ENCODE measurements at places on chromosomes 11 and 22.

DNA sequence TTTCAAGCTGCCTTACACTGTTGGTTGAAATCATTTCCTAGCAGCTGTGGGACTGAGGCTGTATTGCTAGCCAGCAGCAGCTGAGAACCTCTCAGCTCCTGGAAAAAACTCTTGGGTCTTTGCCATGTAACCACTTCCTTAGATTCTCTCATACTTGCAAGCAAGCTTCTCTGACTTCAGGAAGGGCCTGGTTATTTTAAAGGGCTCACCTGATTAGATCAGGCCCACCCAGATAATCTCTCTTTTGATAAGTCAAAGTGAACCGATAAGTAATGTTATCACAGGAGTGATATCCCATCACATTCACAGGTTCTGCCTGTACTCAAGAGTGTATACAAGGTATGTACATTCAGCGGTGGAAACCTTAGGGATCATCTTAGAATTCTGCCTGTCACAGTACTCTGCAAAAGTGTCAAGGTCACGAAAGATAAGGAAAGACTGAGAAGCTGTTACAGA lies 7.4 kb upstream of the CLPB start:
- DNase-seq = no peak

- DNase-seq = no peak
These were observed 2.6 kb upstream of the P2RY6 start for GRCh38 chr11:73269459-73270015.

DNA sequence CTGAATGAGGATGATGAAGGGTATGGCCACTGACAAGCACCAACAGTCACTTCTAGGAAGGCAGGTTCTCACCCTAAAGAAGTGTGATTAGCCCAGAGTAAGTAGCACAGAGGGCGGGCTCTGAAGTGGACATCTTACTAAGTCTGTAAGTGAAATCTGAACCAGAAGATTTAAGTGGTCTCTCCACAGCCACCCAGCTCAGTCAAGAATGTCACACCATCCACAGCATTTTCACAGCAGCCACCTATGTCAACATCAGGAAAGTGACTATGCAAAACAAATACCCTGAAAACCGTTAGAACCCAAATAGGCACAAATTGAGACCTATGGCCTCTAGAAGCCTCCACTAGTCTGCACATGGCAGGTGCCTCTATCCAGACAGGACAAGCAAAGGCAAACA lies 23.0 kb upstream of the STK33 start:
- DNase-seq = no peak

- no peak for DNase-seq
These were observed 5.0 kb downstream of the ZP1 start for GRCh38 chr11:60872124-60872960.

DNA sequence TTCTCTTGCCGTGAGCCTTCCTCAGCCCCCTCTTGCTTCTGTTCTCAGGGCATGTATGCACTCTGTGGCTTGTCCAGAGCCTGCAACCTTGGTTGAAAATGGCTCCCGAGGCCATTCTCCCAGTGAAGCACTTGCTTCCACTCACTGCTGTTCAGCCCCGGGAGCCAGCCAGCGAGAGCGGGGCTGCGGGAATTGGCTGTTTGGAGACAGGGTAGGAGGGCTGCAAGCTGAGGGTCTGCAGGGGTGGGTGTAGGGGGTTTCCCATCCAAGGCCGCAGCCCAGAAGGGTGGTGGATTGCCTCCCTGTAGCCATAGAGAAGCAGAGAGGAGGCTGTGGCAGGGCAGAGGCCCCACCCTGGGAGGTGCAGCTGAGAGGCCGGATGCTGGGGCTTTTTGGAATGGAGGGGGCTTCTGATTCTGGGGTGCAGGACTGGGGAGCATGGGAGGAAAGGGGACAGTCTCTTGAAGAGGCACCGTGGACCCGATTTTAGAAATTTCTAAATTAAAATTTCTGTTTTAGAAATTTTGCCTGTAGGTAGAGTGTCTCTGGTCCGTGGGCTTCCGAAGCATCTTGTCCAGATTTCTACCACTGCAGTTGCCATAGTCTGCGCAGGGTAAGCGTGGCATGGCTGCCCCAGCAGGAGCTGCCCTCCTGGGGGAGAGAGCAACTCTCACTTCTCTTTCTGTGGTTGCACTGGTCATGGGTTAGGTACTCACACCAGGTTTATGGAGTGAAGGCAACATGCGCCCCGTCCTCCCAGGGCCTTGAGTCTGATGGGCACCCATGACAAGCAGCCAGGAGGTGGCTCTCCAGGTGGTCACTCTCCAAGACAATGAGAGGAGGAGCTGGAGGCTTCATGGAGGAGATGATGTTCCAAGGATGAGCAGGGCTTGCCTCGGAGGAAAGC lies 100.2 kb downstream of the TBC1D22A start:
- DNase-seq = no peak

DNA sequence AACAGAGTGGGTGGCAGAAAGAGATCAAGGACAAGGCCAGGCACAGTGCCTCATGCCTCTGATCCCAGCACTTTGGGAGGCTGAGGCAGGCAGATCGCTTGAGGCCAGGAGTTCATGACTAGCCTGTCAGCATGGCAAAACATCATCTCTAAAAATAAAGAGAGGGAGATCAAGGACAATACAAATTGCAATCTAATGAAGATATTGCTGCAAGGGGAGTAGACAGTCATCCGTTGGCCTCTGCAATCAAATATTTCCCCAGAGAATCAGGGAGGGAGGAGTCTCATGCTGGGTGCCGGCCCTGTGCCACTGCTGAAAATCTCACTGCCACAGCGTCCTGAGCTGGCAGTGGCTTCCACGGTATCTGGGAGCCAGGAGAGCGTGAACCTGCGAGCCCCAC lies 19.4 kb upstream of the IL17RA start:
- no peak for DNase-seq

- DNase-seq = no peak
These were observed 174.7 kb downstream of the RRAS2 start for GRCh38 chr11:14184028-14184940.

DNA sequence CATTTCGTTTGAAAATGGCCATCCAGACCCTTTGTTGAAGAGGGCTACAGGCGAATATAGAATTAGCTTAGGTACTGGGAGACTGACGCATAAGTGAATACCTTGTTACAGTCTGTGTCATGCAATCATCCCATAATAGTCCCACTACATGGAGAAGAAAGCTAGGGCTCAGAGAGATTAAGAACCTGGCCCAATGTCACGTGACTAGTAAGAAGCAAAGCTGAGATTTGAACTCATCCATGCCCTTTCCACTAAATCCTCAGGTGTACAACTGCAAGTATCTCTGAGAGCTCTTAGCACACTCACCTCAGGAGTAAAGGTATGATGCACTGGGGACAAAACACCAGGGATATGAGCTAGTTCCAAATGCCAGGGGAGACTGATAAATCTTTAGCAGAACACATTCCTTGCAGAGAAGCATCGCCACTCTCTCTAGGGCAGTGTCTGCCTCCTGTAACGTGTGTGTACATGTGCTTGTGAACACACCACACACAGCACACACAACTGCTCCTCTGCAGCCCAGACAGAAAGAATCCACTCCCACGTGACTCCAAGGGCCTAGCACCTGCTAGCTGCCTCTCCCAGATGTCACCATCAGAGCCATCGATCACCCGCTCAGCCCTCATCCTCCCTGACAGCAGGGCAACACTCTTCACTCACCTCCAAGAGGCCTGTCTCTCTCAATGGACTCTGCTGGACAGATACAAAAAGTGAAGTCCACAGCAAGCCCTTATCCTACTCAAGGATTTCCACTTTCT lies 402.8 kb downstream of the NXPE2 start:
- DNase-seq = no peak

DNA sequence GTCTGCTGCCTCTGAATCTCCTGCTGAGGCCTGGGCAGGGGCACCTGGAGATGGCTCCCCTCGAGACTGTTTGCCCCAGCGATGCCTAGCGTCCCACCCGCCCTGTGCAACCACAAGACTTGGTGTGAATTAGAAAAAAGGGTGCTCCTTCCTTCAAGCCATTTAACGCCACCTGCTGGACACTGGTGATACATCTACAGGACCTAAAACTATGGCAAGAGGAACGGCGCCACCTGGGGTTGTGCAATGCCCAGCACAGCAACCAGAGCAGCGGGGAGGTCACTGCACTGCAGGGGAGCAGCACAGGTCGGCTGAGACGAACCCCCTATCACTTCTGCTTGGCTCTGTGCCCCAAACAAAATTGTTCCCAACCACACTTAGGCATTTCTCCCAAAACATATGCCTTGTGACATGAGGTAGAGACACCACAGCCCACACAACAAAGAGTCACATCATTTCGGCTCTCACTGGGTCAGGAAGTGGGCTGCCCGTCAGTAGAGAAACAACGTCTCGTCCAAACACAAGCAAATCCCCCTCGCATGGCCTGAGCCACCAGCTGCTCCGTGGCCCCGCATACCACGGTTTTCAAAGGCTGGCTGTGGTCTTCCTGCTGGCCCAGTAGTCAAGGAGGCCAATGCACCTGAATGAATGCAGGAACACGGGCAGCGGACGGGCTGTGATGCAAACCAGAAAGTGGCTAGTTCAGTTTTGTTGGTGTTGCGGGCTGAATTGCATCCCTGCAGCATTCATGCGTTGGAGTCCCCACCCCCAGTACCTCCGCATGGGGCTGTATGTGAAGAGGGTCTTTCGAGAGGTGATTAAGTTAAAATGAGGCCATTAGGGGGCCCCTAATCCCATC lies 171.9 kb downstream of the SHANK2 start:
- DNase-seq = no peak

DNA sequence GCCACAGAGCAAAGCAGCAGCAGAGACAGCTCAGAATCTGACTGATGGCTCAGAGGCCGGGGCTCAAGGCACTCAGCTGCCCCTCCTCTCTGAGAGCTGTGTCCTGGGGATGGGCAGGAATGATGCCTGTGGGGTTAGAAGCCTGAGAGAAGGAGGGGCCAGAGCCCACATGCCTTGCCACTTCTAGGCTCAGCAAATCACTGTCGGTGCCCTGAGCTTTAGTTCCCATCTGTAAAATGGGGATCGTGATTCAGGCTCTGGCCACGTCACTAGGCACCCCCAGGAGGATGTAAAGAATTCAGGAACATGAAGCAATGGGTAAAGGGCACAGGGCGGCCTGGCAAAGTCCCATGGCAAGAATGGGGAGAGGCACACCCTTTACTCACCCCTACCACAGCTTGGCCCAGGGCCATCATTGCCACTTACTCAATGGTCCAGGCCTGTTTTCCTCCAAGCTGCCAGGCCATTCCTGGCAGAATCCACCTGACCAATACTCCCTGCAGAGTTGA lies 3.4 kb upstream of the CDC42EP2 start:
- DNase-seq = no peak

- DNase-seq = no peak
These were observed 4.5 kb upstream of the TMEM223 start for GRCh38 chr11:62796281-62796680.

DNA sequence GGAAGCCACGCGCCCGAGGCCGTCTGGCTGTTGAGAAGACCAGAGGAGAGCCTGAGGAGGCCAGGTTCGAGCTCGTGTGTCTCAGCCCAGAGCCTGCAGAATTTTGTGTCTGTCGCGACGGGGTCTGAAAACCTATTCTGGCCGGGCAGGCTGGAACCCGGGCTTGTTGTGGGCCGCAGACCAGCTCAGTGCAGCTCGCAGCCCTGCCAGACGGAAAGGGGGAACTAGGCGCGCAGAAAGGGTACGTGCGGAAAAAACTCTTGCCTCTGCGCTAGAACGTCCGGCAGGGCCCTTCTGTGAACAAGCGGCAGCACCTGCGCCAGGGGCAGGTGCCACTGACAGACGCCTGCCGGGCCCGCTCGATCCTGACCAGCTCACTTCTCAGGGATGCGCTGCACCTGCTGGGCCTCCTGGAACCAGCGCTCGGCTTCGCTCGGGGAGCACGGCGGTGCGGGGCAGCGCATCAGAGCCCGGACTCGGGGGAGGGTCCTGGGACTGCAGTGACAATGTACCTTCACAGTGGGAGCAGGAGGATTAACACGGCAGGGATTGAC lies 409.3 kb downstream of the BRD1 start:
- DNase-seq = no peak

GRCh38 chr22:48952256-48953102 lies 875.2 kb downstream of the BRD1 start:
- DNase-seq = no peak

DNA sequence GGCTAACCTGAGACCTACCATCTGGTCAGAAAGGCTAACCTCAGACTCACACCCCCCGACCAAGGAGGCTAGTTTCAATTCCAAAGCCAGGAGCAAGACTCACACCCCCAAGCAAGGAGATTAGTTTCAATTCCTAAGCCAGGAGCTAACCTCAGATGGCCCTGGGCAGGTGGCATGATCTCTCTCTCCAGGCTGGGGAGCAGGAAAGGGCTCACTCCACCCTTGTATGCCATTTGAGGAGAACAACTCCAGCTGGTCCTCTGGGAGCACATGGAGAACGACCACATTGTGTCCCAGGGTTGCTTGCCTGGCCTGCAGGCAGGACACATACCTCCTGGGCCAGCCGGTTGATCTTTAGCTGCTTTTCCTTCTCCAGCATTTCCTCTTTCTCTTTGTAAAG lies 32.6 kb downstream of the USH1C start:
- DNase-seq = no peak

DNA sequence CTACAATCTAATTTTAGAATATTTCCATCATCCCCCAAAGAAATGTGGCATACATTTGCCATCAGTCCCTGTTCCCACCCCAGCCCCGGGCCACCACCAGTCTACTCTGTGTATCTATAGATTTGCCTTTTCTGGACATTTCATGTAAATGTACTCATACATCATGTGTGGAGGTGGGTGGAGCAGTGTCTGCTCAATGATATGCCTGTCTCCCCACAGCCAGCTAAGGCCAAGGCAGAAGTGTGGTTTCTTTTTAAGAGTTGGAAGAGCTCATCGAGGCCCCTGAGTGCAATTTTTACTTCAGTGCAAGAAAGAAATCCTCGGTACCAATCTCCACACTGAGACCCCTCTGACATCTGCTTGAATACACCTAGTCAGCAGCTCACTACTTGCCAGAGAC lies 80.5 kb downstream of the TP53I11 start:
- no peak for DNase-seq

DNA sequence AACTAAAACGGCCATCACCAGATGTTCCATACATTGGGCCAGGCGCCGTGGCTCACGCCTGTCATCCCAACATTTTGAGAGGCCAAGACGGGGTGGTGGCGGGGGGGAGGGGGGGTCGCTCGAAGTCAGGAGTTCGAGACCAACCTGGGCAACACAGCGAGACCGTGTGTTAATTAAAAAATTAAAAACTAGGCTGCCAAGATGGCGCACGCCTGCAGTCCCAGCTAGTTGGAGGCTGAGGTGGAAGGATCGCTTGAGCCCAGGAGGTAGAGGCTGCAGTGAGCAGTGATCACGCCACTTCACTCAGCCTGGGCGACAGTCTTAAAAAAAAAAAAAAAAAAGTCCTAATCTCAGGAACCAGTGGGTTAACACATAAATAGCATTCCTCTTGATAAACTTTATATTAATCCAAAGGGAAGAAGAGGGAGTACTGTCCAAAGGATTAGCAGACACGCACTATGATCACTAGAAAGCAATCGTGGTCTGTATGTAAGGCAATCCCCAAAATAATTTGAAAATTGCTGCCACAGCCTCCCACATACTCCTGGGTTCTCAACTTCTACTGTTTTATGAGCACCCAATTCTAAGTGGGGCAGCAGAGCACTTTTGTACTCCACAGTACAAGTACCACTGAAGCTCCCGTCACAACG lies 604 bp downstream of the PUS3 start:
- DNase-seq = no peak

GRCh38 chr11:41659985-41660384 lies 200.5 kb upstream of the LRRC4C start:
- DNase-seq = no peak

- no peak for DNase-seq
These were observed 79.9 kb downstream of the GRAMD1B start for GRCh38 chr11:123509737-123510578.

Data from effector CD4-positive, alpha-beta T cell (primary cell).